ENCODE measurements at places on chromosomes 5 and 9. TPM values are rescaled to one million over a fixed set of nuclear protein-coding genes. Genes with fewer than 3 reads are reported as not detected.

DNA sequence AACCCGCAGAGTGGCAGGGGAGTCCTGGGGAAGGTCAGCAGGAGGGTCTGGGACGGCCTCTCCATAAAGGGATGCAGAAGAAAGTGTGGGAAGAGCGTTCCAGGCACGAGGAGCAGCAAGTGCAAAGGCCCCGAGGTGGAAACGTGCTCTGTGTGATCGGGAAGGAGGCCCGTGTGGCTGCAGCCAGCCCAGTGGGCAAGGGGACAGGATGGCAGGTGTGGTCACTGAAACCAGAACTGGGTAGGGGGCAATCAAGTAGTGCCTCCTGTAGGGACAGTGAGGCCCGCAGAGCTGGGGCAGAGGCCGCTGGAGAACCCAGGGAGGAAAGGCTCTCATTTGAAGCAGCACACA, 16.3 kb upstream of the LAMC3 start:
- H3K27me3 ChIP-seq, result no peaks in the 10 kb centered on the region
- H3K27ac ChIP-seq, result no peak overlapping the region
- no peaks in the 10 kb centered on the region for H3K36me3 ChIP-seq
- H3K4me3 ChIP-seq, result no peak overlapping the region

AMBP gene
- not detected for total RNA-seq

DNA sequence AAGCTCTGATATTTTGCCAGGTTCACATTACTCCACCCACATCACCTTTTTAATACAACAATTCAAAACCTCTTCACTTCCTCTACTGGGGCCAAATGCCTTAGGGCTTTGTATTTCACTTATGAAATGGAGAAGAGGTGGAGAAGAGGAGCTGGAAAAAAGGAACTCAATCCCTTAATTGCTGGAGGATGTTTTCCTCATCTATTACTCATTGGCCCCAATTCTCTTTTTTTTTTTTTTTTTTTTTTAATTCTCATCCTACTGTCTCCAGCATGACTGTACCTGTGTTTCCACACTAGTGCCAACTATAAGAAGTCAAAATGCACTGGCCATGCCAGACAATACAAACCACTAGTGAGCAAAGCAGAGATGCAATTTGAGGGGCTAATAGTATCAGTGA, 20.9 kb downstream of the FAM13B start:
- H3K4me3 ChIP-seq, result no peak overlapping the region
- no peaks in the 10 kb centered on the region for H3K4me1 ChIP-seq
- peaks cover 34% of the 10 kb centered on the region for H3K36me3 ChIP-seq
- no peak overlapping the region for H3K27ac ChIP-seq

GRCh38 chr9:122347348-122348287, 23.2 kb upstream of the PTGS1 start:
- H3K27ac ChIP-seq, result no peak overlapping the region
- H3K36me3 ChIP-seq, result no peaks in the 10 kb centered on the region
- peaks cover 4% of the 10 kb centered on the region for H3K4me1 ChIP-seq
- peak overlapping the region; percentile 57 for H3K4me3 ChIP-seq
- DNase-seq, result no peak
- peaks cover 57% of the 10 kb centered on the region for H3K27me3 ChIP-seq
